Activated CD8-positive, alpha-beta T cell treated with anti-CD3 and anti-CD28 coated beads for 36 hours (primary cell): ENCODE measurements at places on chromosomes 3 and 15.

GRCh38 chr15:27681038-27681437 is 418.1 kb downstream of the OCA2 start:
- no peak for DNase-seq

DNA sequence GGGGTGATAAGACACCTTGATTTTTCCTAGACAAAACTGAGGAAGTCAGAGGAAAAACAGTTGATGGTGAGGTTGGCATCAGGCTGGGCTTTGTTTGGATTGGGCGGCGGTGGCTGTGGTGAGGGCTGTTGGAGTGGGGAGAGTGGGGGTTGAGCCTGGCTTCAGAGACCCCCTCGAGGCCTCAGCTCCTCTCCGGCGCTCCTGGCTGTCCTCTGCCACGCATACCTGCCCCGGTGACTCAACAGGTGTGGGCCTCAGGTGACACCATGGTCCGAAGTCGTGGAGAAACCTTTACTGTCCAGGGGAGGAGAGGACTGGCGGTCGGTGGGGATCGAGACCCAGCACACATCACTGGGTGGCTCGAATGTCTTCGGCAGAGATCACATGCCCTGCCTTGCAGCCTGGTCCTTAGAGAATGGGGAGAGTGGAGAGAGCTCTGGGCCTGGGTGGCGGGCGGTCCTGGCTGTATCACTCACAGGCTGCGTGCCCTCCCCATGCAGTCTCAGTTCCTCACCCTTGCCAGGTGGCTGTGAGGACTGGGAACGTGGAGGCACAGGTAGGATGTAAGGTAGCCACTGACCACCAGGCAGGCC is 2.6 kb downstream of the APBA2 start:
- DNase-seq = no peak

GRCh38 chr3:165233501-165234195 is 37.5 kb upstream of the SLITRK3 start:
- DNase-seq = no peak

DNA sequence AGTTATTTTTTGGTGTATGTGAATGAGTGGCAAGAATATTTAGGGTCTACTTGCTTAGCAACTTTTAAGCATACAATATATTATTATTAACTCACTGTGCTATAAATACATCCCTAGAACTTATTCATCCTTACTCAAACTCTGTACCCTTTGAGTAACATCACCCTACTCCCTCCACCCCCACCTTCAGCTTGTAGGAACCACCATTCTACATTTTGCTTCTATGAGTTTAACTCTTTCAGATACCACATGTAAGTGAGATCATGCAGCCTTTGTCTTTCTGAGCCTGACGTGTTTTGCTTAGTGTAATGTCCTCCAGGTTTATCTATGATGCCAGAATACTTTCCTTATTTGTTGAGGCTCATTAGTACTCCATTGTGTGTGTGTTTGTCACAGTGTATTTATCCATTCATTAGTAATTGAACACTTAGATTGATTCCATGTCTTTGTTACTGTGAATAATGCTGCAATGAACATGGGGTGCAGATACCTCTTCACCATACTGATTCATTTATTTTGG is 526.9 kb downstream of the PYDC2 start:
- DNase-seq = no peak

DNA sequence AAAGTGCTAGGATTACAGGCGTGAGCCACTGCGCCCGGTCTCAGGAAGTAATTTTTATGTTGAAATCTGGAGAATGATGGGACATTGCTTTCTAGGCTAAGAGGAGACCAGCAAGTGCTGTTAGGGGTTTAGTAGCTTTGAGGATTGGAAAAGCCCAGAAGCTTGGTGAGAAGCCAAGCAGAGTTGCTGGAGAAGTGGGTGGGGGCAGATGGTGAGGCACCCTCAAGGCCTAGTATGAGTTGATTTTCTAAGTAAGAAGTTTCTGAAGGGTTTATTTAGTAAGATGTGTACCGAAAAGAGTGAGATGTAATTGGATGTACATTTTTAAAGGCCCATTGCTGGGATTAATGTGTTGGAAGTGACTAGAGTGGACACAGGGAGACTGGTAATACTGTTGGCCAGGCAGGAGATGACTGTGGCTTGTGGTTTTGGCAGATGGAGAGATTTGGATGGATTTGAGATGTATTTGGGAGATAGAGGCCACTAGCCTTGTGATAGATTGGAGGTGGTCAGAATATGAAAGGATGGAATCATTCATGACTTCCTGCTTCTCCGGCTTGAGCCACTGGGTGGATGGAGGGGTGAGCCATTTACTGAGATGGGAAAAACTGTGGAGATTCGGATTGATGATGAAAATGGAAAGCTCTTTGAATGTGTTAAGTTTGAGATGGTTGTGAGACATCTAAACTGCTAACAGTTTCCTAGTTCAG is 2.3 kb downstream of the LRRC28 start:
- peak; percentile 31 for DNase-seq

- peak; percentile 53 for DNase-seq
These were observed 259.6 kb upstream of the ZNF717 start for GRCh38 chr3:76044601-76045600.

- DNase-seq = peak; percentile 35
These were observed 18.5 kb downstream of the RYK start for GRCh38 chr3:134232151-134232550.

- no peak for DNase-seq
These were observed 129.0 kb upstream of the SLC7A14 start for GRCh38 chr3:170714562-170715535.

DNA sequence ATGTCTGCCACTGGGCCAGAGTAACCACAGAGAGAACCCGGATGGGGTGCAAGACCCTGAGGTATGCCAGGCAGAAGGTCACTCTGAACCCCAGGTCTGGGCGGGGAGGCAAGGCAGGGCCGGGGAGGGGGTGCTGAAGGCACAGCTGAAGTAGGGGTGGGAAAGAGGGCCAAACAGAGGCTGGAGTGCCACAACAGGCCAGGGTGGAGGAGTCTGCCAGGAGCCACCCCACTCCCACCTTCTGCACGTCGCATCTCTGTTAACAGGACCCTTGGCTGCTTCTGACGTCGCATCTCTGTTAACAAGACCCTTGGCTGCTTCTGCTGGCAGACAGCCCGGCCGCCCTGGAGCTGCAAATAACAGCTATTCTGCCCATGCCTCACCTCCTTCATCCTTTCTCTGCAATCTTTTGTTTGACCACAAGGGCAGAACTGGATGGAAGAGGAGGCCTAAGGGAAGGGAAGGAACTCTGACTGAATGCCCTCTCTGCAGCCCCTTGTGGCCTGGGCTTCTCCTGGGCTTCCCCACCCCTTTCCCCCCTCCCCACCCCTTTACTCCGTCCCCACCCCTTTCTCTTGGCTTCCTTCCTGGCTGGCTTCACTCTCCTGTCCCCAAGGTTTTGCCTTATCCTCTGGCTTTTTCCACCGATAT is 20.6 kb upstream of the FBLN2 start:
- no peak for DNase-seq

DNA sequence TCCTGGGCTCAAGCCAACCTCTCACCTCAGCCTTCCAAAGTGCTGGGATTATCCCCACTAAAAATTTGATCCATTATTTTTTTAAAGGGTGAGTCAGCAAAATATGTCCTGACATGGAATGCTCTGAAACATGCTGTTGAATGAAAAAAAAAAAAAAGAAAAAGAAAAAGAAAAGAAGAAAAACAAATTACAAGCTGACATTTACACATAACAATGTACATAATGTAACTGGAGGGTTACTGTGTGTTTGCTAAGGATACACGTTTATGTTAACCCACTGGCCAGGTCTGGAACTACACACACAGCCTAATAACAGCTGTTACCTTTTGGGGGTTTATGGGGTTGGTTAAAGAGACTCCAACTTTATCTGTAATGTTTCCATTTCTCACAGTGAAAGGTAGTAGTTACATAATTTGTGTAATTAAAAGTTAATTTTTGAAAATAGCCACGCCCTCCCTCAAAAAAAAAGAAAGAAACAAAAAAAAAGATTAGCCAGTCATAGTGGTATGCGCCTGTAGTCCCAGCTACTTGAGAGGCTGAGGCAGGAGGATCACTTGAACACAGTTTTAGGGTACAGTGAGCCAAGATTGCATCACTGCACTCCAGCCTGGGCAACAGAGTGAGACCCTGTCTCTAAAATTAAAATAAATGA is 3.1 kb upstream of the MESP2 start:
- DNase-seq = no peak

DNA sequence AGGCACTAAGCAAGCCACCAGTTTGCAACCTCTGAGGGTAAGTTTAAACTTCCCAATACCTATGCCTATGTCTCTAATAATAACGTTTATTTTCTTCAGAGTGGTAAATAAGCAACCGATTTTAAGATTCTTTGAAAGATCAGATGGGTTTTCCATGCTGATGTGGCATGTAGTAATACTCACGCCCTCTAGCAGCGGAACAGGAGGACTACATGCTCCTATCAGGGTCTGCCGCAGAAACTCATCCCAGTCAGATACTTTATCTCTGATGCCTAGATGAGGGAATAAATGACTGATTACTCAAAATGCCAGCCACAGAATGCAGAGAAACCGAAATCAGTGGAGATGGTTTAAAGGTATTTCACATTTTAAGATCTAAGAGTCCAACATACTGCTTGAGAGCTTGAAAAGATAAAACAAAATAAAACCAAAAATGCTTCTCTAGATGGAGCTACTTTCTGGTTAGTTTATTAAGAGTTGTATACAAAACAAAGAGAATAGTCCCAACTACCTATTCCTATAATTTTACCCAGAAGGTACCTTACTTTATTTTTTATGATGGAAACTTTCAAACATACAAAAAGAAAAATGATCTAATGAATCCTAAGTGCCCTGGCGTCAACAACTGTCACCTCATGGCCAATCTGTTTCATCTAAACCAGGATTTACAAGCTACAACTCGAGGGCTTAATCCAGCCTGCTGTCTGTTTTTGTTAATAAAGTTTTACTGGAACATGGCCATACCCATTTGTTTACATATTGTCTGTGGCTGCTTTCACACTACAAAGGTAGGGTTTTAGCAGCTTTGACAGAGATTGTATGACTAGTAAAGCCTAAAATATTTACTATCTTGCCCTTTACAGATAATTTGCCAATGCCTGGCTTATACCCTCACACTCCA is 37.5 kb upstream of the STIMATE start:
- DNase-seq = peak; percentile 71

- no peak for DNase-seq
These were observed 68.9 kb downstream of the MINDY2 start for GRCh38 chr15:58840048-58840447.

- no peak for DNase-seq
These were observed 54.6 kb downstream of the SPRED1 start for GRCh38 chr15:38307251-38307650.

DNA sequence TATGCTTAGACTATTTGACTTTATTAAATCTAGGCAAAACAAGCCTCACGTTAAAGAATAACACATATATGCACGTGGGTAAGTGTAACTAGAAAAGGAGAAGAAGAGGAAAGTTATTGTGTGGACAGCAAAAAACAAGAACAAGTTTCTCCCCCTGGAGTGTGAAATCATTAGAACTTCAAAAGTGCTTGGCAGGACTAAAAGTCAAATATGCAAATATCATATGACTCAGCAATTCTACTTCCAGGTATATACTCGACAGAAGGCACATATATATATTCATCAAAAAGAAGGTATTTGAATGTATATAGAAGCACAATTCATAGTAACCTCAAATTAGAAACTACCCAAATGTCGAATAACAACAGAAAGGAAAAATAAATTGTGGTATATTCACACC is 68.9 kb upstream of the STXBP5L start:
- no peak for DNase-seq

DNA sequence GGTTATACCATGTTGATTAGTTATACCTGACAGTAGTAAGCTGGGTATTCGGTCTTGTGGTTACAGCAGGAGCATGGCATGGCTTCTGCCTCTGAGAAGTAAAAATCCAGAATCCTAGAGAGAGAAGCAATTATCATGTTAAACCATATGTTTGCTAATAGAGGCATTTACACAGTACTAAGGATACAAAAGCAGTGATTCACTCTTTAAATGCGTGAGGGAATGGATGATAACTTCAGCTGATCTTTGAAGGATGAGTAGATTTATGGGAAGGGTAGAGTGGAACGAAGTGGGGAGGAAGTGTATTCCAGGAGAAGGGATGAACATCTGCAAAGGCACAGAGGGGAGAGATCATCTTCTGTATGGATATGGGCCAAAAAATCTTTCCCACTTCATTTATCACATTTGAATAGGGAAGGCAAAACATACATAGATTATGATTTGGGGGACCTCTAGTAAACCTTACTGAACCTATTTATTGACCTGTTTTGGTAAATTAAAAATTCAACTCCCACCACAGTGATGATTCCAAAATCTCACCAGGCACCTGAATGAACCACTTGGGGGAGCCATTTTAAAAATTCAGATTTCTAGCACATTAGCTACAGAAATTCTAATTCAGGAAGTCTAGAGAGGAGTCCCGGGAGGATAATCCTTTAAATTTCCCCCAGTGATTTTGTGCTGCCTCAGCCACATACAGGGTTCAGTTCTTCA is 35.1 kb downstream of the IGSF10 start:
- DNase-seq = no peak

DNA sequence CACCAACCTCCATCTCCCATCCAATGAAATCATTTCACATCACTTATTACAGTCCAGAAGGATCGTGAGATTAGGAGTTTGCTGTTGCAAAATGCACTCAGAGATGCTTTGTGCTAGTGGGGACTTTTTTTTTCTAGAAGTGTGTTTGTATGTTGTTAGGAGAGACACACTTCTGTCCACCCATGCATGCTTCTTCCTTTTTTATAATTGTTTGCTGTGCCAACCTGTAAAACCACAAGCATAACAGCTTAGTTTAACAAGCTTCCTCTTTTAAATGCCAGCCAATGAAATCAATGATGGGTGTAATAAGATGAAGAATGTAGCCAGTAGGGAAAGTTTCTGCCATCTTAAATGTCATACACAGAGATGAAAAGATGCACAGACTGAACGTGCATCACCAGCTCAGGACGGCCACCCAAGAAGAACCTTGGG is 305.6 kb upstream of the STT3B start:
- no peak for DNase-seq

GRCh38 chr3:12454816-12455121 is 29.5 kb upstream of the TSEN2 start:
- no peak for DNase-seq

DNA sequence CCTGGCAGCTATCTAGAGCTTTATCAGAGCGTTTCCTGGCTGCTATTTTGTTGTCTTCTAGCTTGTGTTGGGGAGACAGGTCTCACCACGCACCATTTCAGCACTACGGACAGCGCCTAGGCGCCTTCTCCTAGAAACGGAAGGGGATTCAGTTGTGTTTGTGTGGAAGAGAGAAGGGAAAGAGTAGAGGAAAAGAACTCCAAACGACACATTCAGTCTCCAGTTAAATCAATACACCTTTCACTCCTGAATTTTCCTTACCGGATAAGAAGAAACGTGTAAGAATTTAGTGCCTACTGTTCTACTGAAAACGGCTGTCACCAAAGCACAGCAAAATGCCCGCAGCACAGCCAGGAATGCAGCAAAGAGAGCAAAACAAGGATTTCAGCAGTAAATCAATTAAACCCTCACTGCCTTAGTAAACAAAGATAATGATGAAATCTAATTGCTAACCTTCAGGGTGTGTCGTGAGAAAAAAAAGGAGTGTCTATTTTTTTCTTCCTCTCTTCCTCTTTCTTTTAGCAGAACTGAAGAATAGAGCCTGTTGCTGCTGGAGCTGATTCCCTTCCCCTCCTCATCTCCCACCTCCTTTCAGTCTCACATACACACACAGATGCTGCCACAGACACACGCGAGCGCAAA is 412 bp upstream of the CTXN2 start:
- peak; percentile 56 for DNase-seq
